ENCODE measurements at places on chromosomes 11 and 22. TPM values are rescaled to one million over a fixed set of nuclear protein-coding genes. Genes with fewer than 3 reads are reported as not detected.

DNA sequence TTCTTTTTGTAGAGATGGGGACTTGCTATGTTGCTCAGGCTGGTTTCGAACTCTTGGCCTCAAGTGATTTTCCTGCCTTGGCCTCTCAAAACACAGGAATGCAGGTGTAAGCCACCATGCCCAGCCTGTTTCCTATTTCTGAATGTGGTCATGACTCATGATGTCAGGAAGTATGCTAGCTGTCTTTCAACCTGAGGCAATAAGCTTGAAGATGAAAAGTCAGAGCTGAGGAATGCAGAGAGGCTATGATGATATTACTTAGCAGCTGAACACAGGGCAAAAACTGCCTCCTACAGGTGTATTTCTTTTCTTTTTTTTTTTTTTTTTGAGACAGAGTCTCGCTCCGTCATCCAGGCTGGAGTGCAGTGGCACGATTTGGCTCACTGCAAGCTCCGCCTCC, 9.0 kb upstream of the NUCB2 start:
- peaks cover 25% of the 10 kb centered on the region for H3K4me1 ChIP-seq
- H3K27ac ChIP-seq, result peak overlapping the region; percentile 80
- peak; percentile 50 for DNase-seq
- H3K4me3 ChIP-seq, result no peak overlapping the region
- H3K27me3 ChIP-seq, result no peaks in the 10 kb centered on the region

Gene PHOX2A
- total RNA-seq, result not detected

GRCh38 chr11:91972665-91973266, 251.9 kb upstream of the FAT3 start:
- no peaks in the 10 kb centered on the region for H3K4me1 ChIP-seq
- no peak overlapping the region for H3K27ac ChIP-seq
- no peaks in the 10 kb centered on the region for H3K36me3 ChIP-seq
- no peaks in the 10 kb centered on the region for H3K27me3 ChIP-seq
- H3K4me3 ChIP-seq, result no peak overlapping the region

Gene HSPB2
- not detected for total RNA-seq
